Anterior cingulate cortex (tissue), 58 donors: ENCODE measurements at places on chromosomes 3 and 15.

- no peak for DNase-seq
Measured at GRCh38 chr3:99242271-99242670, 340.8 kb upstream of the DCBLD2 start.

DNA sequence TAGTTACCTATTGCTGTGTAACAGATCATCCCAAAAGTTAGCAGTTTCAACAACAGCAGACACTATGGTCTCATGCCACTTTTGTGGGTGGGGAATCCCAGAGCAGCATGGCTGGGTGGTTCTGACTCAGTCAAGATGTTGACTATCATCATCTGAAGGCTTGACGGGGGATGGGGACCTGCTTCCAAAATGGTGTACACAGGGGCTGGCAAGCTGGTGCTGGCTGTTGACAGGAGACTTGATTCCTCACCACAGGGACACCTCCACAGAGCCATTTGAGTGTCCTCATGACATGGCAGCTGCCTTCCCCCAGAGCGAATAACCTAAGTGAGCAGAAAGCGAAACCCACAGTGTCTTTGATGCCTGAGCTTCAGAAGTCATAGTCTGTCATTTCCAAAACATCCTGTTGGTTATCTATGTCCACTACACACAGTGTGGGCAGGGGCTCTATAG is 19.1 kb downstream of the DNAJB8 start:
- no peak for DNase-seq

GRCh38 chr3:55555873-55556618 is 68.9 kb upstream of the WNT5A start:
- no peak for DNase-seq

GRCh38 chr15:82871358-82871757 is 61.9 kb downstream of the WHAMM start:
- DNase-seq = no peak

DNA sequence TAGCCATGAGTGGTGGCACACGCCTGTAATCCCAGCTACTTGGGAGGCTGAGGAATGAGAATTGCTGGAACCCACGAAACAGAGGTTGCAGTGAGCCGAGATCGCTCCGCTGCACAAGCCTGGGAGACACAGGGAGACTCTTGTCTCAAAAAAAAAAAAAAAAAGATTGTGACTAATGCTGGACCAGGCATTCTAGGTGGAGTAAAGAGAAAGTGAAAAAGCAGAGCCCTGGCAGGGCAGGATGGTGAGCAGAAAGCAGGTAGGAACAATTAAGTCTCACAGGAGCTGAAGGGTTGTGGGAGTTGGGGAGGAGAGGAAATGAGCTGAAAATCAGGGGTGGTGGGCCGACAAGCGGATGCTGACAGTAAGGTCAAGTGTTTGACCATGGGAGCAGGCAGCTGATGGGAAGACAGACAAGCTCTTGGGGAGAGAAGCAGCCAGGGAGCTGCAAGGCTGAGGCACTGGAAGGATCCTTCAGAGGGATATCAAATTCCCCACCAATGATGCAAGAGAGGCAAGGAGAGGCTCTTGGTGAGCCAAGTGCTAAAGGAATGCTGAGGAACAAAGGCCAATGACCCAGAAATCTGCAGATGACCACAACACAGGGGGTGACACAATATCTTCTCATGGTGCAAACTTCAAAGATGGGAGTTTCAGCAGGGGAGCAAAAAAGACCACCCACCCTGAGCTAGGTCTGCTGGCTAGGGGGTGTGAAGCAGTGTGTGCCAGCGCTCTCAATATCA is 251.1 kb downstream of the ULK4 start:
- DNase-seq = no peak

DNA sequence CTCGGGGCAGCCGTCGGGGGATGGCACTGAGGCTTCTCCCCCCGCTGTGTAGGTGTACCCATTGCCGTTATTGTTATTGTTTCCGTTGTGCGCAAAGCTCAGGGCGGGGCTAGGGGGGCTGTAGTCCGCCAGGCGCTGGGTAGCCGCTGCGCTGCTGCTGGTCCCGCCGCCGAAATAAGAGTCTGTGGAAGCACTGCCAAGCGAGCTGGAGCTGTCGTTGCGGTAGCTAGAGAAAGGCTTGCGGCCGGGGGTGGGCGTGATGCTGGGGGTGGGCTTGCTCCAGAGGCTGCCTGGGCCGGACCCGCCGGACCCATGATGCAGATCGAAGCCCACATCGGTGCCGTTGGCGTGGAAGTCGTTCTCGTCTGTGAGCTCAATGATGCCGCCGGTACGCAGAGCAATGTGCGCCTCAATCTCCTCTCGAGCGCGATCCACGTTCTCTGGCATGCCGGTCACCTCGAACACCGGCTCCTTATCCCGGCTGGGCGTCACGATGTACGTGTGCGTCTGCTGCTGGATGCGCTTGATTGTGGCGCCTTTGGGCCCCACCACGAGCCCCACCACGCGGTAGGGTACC is 1.9 kb downstream of the MEX3B start:
- no peak for DNase-seq

DNA sequence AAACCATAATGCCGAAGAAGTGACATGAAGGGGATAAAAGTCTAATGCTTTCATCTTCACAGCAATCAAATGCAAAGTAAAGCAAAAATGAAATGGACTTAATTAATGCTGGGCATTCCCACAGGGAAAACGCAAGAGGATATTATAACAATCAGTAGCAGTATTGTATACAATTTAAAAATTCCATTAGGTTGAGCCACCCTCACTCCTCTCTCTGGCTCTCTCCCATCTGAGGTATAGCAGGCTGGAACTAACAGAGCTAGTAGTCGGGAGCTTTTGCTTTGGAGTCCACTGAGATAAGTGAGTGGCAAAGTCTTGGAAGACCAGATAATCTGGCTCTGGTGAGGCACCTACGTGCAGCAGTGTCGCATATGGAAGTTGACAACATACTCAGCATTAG is 33.9 kb downstream of the DET1 start:
- DNase-seq = no peak

DNA sequence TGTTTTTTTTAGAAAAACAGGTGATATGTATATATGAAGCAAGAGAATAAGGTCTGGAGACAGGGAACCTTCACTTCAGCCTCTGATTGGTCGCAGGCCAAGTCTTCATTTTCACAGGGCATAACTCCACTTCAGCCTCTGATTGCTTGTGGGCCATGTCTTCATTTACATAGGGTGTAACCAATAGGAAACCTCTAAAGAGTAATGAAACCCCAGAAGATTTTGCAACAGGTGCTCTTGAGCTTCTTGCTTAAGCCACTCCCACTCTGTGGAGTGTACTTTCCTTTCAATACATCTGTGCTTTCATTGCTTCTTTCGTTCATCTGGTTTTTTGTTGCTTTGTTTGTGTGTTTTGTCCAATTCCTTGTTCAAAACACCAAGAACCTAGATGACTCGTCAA is 22.6 kb upstream of the SCG3 start:
- no peak for DNase-seq

DNA sequence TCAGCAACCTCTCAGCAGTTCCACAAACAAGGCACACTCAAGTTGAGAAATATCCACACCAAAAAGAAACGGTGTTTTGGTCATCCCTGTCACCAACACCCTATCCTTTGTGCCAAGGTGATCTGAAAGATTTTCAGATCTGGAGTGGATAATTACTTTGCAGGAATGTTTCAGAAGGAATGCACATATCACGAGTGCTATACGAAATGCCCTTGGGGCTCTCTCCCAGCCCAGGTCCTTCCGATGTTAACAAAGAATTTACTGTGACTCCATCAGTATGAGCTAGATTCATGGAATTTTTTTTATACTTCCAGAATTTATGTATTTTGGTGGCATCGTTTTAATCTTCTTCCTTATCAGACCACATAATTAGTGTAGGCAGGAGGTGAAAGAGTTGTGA is 105.0 kb downstream of the GRM7 start:
- DNase-seq = no peak

GRCh38 chr15:96701443-96701842 is 370.9 kb downstream of the NR2F2 start:
- DNase-seq = no peak

DNA sequence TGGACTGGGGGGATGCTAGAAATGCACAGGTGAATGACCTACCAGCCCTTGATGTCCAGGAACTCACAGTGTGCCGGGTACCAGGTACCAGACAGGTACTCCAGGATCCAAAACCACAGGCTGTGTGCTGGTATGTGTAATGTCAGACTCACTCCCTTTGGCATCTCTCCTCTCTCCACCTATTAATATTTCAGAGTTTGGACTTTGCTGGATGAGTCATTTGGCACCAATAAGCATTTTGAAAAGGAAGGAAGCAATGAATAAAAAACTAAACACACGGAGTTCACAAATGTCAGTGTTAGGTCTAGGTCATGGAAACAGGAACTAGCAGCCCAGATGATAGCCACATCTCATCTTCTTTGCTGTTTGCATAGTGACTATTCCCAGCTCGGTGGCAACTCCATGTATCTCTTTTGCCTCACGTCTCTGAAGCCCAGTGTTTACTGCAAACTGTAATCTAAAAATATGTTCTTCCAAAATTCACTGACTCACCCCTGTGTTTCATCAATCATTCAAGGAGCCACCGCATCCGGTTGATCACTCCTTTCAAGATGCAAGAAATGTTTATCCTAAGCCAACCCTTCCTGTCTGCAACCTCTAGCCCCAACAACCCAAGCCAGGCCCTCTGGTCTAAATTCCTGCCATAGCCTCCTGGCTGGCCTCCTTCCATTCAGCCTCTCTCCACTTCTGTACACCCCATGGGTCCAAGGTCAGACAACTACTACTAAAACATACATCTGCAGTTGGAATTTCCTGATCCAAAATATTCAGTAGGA is 8.4 kb downstream of the ITGB5 start:
- DNase-seq = no peak
